ENCODE measurements at places on chromosomes 16 and 17.

DNA sequence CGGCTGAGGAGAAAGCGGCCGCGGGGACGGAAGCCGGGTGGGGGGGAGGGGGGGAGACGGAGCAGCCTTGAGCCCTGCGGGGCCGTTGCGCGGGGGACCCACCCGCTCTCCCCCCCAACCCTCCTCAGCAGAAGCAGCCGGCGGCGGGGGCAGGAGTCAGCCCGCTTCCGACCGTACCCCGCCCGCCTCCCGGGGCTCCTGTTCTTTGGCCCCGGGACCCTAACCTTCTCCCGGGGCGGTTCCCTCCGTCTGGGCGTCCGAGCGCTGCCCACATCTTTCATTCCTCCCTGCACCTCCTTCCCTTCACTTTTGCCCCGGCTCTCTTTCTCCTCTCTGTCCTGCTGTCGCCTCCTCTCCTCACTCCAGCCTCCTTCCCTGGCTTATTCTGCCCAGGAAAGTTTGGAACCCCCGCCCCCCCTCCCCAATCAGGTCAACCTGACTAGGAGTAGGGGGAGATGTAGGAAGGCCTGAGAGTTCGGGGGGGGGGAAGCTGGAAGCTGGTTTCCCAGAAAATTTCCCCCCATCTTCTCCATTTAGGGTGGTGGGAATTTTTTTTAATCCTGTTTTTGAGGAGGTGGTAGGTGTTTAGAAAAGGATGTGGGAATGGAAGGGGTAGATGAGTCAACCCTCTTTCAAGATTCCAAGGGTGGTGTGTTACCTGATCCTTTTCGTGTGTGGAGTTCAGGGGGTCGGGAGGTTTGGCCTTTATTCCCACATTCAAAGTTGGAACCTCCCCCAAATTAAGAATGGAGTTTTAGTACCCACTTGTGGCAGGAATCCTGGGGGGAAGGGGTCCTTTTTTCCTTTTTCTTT is 427 bp upstream of the NLK start:
- H3K4me1 ChIP-seq: peaks cover 40% of the 10 kb centered on the region
- H3K27ac ChIP-seq: peak overlapping the region; percentile 90
- H3K36me3 ChIP-seq: no peaks in the 10 kb centered on the region
- H3K27me3 ChIP-seq: no peaks in the 10 kb centered on the region

GRCh38 chr16:20401475-20402016 is 3.0 kb downstream of the PDILT start:
- no peaks in the 10 kb centered on the region for H3K4me1 ChIP-seq
- no peak for DNase-seq
- H3K27me3 ChIP-seq: no peaks in the 10 kb centered on the region
- no peak overlapping the region for H3K4me3 ChIP-seq
- no peaks in the 10 kb centered on the region for H3K36me3 ChIP-seq

- peaks cover 100% of the 10 kb centered on the region for H3K36me3 ChIP-seq
- no peaks in the 10 kb centered on the region for H3K4me1 ChIP-seq
- H3K27ac ChIP-seq: no peak overlapping the region
Observed at GRCh38 chr16:70156207-70156978, 17.2 kb upstream of the CLEC18C start.

DNA sequence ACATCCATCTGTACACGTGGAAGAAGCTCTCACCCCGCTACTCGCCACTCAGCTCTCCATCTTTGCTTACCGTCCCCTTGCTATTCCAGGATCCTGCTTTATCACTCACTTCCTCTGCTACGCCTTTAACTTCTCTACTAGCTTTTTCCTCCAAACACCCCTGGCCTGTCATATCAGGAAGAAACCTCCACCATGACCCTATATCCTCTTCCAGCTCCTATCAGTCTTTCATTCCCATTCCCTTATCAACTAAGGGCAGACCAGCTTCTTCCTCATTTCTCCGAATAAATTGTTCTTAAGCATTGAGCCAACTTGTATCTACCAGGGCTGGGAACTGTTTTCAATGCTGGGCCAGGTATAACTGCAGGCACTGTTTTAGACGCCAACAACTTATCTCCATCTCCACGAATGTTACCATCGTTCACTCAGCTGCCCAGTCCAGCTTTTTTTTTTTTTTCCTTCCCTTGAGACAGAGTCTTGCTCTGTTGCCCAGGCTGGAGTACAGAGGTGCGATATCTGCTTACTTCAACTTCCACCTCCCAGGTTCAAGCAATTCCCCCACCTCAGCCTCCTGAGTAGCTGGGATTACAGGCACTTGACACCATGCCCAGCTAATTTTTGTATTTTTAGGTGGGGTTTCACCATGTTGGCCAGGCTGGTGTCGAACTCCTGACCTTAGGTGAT is 4.3 kb downstream of the IQCK start:
- no peak overlapping the region for H3K4me3 ChIP-seq
- H3K4me1 ChIP-seq: peaks cover 19% of the 10 kb centered on the region
- no peaks in the 10 kb centered on the region for H3K36me3 ChIP-seq
- no peak for DNase-seq
- H3K27me3 ChIP-seq: no peaks in the 10 kb centered on the region
- H3K27ac ChIP-seq: no peak overlapping the region

DNA sequence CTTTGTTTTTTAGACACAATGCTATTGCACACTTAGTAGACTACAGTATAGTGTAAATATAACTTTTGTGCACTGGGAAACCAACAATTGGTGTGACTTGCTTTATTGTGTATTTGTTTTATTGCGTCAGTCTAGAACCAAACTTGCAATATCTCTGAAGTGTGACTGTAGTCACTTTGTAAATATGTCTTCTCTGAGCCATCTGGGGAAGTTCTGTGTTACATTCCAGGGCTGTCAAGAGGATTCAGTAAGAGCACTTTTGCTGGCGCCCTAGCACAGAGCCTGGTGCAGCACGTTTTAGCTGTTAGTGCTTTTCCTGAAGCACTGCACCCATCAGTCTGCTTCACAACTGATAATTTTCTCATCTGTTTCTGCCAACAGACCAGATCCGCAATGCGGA is 73.2 kb downstream of the NT5M start:
- H3K36me3 ChIP-seq: no peaks in the 10 kb centered on the region
- H3K27me3 ChIP-seq: no peaks in the 10 kb centered on the region
- no peak overlapping the region for H3K4me3 ChIP-seq
- no peak overlapping the region for H3K27ac ChIP-seq
- H3K4me1 ChIP-seq: no peaks in the 10 kb centered on the region

- H3K4me3 ChIP-seq: no peak overlapping the region
- H3K4me1 ChIP-seq: no peaks in the 10 kb centered on the region
- no peaks in the 10 kb centered on the region for H3K27me3 ChIP-seq
- no peak overlapping the region for H3K27ac ChIP-seq
- DNase-seq: no peak
Observed at GRCh38 chr17:36117505-36118382, 14.1 kb downstream of the CCL4 start.

DNA sequence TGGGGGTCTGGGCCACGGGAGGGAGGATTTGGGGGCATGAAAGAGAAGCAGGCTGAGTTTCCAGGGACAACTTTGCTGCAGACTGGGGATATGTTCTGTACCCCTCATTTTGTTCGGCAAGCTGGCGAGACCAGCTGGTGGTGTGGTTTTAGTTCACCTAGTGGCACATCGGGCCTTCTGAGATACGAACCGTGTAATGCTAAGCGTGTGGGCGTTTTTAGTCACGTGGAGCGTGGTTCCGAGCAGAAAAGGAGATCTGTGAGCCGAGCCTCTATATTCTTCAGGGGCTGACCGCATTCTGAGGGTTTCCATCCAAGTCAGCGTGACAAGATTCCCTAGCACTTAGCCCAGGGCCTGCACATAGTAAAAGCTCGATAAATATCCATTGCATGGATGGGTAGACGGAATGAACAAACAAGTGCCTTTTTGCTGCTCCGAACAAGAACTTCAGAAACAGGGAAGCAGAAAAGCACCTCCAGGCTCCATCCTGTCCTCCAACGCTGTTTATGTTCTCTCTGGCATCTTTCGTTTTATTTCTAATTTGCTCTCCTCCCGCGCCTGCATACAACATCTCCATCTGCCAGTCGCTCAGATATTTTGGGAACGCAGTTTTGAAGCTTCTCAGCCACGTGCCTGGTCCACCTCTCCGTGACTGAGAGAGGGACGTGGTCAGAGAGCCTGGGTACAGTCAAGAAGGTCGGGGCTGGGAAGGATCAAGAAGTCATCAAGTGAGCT is 5.8 kb downstream of the SYT17 start:
- no peaks in the 10 kb centered on the region for H3K36me3 ChIP-seq
- peaks cover 7% of the 10 kb centered on the region for H3K27me3 ChIP-seq
- DNase-seq: no peak
- peaks cover 6% of the 10 kb centered on the region for H3K4me1 ChIP-seq
- no peak overlapping the region for H3K27ac ChIP-seq

- H3K4me3 ChIP-seq: peak overlapping the region; percentile 86
- H3K27ac ChIP-seq: peak overlapping the region; percentile 96
- no peaks in the 10 kb centered on the region for H3K36me3 ChIP-seq
- peaks cover 35% of the 10 kb centered on the region for H3K4me1 ChIP-seq
- H3K27me3 ChIP-seq: no peaks in the 10 kb centered on the region
- DNase-seq: no peak
Observed at GRCh38 chr16:15650698-15651171, 690 bp downstream of the NDE1 start.

Measured in esophagus muscularis mucosa (tissue), 4 donors.